ENCODE measurements at places on chromosomes 4 and X. TPM values are rescaled to one million over a fixed set of nuclear protein-coding genes. Genes with fewer than 3 reads are reported as not detected.

Gene CLOCK
- 27.3 TPM for total RNA-seq

Gene FRMD7
- total RNA-seq, result 0.41 TPM

- no peak for DNase-seq
Measured at GRCh38 chr4:140238351-140239056, 84.5 kb upstream of the MAML3 start.

DNA sequence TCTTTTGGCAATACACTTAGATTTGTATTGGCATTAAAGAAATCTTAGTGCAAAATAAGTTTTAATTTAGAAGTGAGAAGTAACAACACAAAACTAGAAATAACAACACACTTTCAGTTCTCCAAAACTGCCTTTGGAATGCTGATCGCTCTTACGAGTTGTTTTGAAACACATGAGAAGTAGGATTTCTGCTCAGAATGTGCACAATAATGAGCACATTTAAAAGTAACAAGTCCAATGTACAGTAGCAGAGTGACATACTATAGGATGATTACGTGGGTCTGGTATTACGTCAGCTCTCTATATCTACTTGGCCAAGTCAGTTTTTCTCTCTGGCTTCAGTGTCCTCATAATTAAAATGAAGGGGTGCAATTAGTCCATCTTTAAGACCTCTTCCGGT, 164.8 kb downstream of the CHM start:
- no peak for DNase-seq

DNA sequence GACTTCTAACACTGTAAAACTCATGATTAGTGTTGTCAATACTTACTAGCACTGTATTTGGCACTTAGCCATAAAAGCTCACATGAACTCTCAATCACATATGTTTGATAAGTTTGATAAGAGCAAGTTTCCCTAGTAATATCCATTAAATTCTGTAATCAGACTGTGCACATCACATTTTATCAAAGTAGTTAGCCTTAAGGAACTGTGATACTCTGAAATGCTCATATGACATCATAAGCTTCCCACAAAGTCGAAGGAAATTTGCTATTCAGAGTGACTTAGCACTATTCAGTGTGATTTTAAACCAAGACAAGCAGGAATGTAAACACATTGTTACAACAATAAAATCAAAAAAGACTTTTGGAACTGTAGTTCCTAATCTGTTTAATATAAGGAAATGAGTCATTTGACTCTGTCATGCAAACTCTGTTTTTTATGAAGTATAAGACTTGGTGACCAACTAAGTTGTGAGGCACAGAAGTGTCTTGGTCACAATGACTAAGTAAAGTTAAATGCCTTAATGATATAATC, 6.7 kb downstream of the SLC7A11 start:
- no peak for DNase-seq

DNA sequence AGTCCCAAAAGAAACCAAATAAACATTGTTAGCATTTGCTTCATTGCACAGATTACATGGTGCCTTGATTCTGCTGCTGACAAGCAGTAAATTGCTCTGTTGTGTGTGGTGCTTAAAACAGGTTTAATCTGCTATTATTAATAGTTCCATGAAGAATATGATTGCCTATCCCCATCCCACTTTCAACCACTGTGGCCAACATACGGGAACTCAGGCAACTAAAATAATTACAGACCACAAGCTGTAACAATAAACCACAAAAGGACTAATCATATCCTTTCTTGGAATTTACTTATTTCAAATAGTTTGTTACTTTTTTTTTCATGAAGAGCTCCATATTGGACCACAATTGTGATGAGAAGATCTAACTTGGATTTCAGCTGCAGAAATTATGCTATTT, 131.5 kb downstream of the PACRGL start:
- DNase-seq, result no peak

DNA sequence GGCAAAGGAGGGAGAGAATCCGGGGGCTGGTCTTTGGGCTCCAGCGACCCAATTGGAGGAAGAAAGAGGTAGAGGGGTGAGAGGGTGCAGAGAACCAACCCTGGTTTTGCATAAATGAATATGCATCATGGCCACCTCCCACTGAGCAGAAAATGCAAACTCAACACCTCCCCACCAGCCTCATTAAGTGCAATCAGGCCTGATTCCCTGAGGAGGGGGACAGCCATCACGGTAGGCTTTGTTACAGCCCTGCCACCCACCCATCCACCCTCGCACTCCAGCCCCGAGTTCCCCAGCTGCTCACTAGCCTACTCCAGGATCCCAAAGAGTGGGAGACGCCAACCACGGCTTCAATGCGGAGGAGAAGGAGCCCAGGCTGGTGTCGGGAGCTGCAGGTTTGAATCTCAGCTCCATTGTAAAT, 48.3 kb upstream of the MAN2B2 start:
- no peak for DNase-seq

- DNase-seq, result no peak
Measured at GRCh38 chrX:118495958-118496762, 545 bp downstream of the DOCK11 start.

- no peak for DNase-seq
Measured at GRCh38 chr4:184293552-184293951, 75.9 kb upstream of the ENPP6 start.

Measured in frontal cortex (tissue), 4 donors.